ENCODE measurements at places on chromosomes 2 and 18. TPM values are rescaled to one million over a fixed set of nuclear protein-coding genes. Genes with fewer than 3 reads are reported as not detected.

Gene SFT2D3
- total RNA-seq: 3.1 TPM

DNA sequence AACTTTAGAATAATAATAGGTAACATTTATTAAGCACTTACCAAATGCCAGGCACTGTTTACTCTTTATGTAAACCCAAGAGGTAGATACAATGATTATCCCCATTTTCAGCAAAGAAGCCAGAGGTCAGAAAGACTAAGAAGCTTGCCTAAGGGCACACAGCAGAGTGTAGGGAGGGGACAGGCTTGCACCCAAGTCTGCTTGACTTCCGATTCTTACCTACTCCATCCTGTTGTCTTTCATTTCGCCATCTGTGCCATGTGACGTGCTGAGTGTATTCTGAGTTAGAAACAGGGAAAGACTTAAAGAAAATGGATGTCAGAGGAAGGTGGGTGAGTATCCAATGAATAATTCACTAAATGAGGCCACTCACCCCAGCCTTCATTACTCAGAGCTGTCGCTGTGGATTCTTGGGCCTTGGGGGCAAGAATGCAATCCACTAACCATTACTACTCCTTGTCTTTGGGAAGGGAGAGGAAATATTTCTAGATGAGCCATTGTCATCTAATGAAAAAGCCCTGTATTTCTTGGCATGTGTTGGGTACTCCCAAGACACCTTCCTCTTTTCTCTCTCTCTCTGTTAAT lies 76.4 kb upstream of the BCL11A start:
- no peak for DNase-seq

Gene ADD2
- 5.6 TPM for total RNA-seq

DNA sequence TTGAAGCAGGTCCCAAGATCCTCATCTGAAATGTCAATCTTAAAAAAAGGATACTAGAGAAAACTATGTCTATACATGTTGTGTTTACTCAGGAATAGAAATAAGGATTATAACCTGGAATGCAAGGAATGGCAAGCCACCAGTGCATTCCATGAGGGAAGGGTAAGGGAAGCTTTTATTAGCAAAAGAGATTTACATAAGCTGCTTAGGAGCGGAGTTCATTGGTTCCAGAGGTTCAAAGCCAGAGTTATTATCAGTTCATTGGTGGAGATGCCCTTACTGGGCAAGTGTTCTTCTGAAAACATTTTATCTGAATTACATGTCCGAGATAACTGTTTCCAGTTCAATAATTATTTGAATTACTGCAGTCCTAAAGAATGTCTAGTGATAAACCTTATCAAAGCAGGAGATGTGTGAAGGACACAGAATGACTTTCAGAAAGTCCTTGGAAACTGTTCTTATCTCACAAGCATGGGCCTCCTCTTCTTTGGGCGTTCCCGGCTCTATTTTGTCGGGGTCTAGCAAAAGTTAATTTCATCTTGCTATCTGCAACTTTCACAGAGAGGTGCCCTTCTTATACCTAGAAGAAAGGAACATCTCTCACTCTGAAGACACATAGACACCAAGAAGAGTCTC lies 23.5 kb downstream of the COMMD1 start:
- no peak for DNase-seq

Data from activated CD4-positive, alpha-beta memory T cell treated with anti-CD3 and anti-CD28 coated beads for 36 hours (primary cell).